ENCODE measurements at places on chromosomes 4 and X. TPM values are rescaled to one million over a fixed set of nuclear protein-coding genes. Genes with fewer than 3 reads are reported as not detected.

DNA sequence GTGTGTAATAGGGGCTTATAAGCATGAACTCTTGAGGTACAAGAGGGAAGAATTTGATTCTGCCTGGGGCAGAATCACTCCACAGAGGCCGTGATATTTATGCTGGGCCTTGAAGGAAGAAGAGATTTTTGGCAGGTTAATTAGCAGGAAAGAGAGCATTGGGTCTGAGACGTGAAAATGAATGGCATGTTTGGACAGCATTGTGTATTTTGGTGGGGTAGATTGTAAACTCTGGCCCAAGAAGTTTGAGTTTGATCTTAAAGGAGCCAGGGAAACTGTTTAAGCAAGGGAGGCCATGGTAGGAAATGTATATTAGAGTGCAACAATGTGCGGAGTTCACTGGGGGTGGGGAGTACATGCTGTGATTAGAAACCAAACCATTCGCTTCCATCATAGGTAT is 62.4 kb downstream of the NPNT start:
- H3K27me3 ChIP-seq, result no peaks in the 10 kb centered on the region
- no peak overlapping the region for H3K4me3 ChIP-seq
- peaks cover 5% of the 10 kb centered on the region for H3K36me3 ChIP-seq
- DNase-seq, result no peak

Gene BRS3
- total RNA-seq, result not detected

DNA sequence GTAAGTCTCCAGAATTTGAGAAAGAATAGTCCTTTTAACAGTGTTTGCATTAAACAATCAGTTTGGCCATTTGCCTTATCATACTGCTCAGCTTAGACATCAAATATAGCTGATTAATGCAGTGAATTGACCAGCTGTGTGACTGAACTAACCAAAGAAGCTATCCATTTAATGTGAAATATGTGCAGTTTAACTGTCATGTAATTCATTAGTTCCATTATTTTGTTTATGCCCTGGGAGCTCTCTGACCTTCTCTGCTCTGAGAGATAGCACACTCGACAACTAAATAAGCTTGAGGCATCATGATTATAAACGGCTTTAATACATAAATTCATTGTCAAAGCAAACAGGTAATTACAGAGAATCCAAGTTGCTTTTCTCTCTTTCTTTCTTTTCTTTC is 324.3 kb upstream of the PCDH7 start:
- no peak for DNase-seq
- H3K4me3 ChIP-seq, result no peak overlapping the region
- peaks cover 45% of the 10 kb centered on the region for H3K4me1 ChIP-seq
- H3K27me3 ChIP-seq, result no peaks in the 10 kb centered on the region
- H3K36me3 ChIP-seq, result peaks cover 7% of the 10 kb centered on the region
- H3K27ac ChIP-seq, result peak overlapping the region; percentile 19

GRCh38 chr4:145061318-145061920 is 36.6 kb downstream of the ANAPC10 start:
- peaks cover 10% of the 10 kb centered on the region for H3K4me1 ChIP-seq
- no peak overlapping the region for H3K27ac ChIP-seq
- no peak overlapping the region for H3K4me3 ChIP-seq
- no peak for DNase-seq
- H3K36me3 ChIP-seq, result peaks cover 9% of the 10 kb centered on the region

- no peak overlapping the region for H3K4me3 ChIP-seq
- H3K27me3 ChIP-seq, result no peaks in the 10 kb centered on the region
- DNase-seq, result no peak
- H3K27ac ChIP-seq, result no peak overlapping the region
- H3K4me1 ChIP-seq, result no peaks in the 10 kb centered on the region
Measured at GRCh38 chr4:129917651-129918050, 821.7 kb downstream of the C4orf33 start.

Gene TCEAL9
- 55.4 TPM for total RNA-seq

Gene FAM133A
- total RNA-seq, result 0.57 TPM

DNA sequence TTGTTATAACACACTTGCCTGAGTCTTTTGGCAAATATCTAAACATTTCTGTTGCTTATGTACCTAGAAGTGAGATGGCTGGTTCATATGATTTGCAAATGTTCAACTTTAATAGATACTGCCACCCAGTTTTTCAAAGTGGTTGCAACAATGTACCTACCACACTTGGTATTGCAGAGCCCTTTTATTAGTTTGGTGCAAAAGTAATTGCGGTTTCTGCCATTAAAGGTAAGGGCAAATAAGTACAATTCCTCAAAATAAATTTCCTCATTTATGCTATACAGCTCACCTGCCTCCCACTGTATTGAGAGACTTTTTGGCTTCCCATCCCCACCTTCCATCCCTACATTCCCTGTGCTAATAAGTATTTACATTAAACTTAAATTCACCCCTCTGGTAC is 47.7 kb upstream of the COL25A1 start:
- DNase-seq, result no peak
- H3K4me3 ChIP-seq, result no peak overlapping the region
- H3K36me3 ChIP-seq, result peaks cover 2% of the 10 kb centered on the region
- peaks cover 5% of the 10 kb centered on the region for H3K4me1 ChIP-seq
- no peaks in the 10 kb centered on the region for H3K27me3 ChIP-seq

GRCh38 chrX:138939038-138939437 is 227.5 kb upstream of the FGF13 start:
- no peak overlapping the region for H3K27ac ChIP-seq
- no peaks in the 10 kb centered on the region for H3K36me3 ChIP-seq
- no peak overlapping the region for H3K4me3 ChIP-seq
- DNase-seq, result no peak
- H3K27me3 ChIP-seq, result no peaks in the 10 kb centered on the region

GRCh38 chr4:91302120-91302519 is 1001.6 kb upstream of the GRID2 start:
- no peaks in the 10 kb centered on the region for H3K27me3 ChIP-seq
- no peaks in the 10 kb centered on the region for H3K36me3 ChIP-seq
- H3K4me1 ChIP-seq, result peaks cover under 1% of the 10 kb centered on the region

- H3K27me3 ChIP-seq, result no peaks in the 10 kb centered on the region
- peak overlapping the region; percentile 50 for H3K4me3 ChIP-seq
- H3K4me1 ChIP-seq, result peaks cover 59% of the 10 kb centered on the region
- DNase-seq, result no peak
Measured at GRCh38 chrX:110418316-110419235, 59.9 kb downstream of the RTL9 start.

- no peaks in the 10 kb centered on the region for H3K4me1 ChIP-seq
- H3K4me3 ChIP-seq, result no peak overlapping the region
- no peaks in the 10 kb centered on the region for H3K36me3 ChIP-seq
- no peaks in the 10 kb centered on the region for H3K27me3 ChIP-seq
Measured at GRCh38 chr4:109315818-109316217, 13.4 kb upstream of the COL25A1 start.

Gene MAML3
- 26.0 TPM for total RNA-seq

DNA sequence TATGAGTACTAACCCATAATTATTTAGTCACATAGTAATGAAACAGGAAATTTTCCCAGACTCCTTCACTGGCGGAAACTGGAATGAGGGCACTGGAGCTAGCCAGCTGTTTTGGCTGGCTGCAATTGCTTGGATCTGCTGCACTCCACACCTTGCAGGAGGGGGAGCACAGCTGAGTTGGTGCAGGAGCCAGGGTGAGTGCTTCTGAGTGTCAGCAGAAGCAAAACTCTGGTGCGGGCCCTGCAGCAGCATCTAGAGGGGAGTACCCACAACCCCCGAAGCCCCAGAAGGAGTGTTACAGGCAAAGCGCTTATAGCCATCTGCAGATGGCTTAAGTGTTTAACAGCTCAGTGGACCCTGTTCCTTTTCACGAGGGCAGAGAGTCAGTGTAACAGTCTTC is 96.1 kb downstream of the RPA4 start:
- H3K36me3 ChIP-seq, result no peaks in the 10 kb centered on the region
- H3K27me3 ChIP-seq, result no peaks in the 10 kb centered on the region
- no peak for DNase-seq
- no peak overlapping the region for H3K4me3 ChIP-seq
- no peak overlapping the region for H3K27ac ChIP-seq

- no peak overlapping the region for H3K4me3 ChIP-seq
- H3K27me3 ChIP-seq, result no peaks in the 10 kb centered on the region
- H3K4me1 ChIP-seq, result peaks cover 7% of the 10 kb centered on the region
- no peak overlapping the region for H3K27ac ChIP-seq
- DNase-seq, result no peak
Measured at GRCh38 chr4:189002475-189002874, 863.2 kb downstream of the TRIML1 start.

Gene CT45A1
- not detected for total RNA-seq

Gene COL25A1
- 55.8 TPM for total RNA-seq

Gene DCAF8L2
- total RNA-seq, result 0.11 TPM

DNA sequence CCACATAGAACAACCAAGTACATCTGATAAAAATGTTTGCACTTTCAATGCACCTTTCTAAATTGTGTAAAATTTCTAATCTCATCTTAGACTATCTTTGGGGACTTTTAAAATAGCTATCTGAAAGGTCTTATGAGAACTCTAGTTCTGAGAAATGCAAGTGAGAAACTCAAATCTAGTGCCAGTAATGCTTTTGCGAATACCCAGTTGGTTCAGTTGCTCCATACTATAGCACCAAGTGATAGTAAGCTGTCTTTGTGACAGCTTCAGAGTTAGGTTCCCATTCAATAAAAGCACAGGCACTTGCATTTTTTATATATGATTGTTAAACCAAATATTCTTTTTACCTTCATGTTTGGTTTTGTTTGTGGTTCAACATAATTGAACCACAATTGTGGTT is 4.5 kb upstream of the ITM2A start:
- H3K4me3 ChIP-seq, result no peak overlapping the region
- H3K4me1 ChIP-seq, result peaks cover 14% of the 10 kb centered on the region
- DNase-seq, result no peak

DNA sequence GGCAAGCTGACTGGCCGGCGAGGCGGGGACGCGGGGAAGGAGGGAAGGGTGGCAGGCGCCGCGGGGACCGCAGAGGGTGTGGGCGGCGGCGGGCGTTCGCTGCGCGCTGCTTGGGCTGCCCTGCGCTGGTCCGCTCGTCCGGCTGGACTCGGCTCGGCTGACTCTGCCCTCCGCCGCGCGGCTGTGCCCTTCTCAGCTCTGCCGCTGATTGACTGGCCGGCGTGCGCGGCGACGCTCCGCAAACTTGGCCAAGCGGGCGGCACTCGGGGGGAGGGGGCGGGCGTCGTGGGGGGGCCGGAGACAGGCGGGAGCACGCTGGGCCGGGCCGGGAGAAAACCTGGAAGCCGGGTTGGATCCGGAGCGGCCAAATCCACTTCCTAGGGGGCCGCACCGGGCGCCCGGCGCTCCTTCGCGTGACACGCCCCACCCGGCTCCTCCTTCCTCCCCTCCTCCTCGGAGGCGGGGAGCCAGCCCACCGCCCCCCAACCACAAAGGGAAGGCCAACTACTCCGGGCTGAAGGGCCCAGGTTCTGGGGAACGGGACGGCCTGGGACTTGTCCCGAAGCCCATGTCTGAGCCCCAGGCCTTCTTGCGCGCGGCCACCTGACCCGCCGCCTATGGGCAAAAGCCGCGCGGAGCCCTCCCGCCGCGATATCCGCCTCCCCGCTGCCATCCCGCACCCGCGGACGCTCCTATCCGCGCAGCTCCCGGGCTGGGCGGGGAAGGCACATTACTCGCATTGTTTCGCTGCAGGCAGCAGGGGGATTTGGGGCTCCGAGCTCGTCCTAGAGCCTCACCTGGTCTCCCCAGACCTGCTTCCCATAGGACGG is at the start of gene GPC4:
GPC4 (minus strand) TSS at position 214 of the 830 bp plus-strand sequence. CDS start 524 bp downstream, outside the sequence.
- DNase-seq, result peak; percentile 42
- H3K27ac ChIP-seq, result peak within 1 kb of the TSS; percentile 90
- H3K4me3 ChIP-seq, result peak within 1 kb of the TSS; percentile 90
- no peaks in the 10 kb centered on the region for H3K36me3 ChIP-seq

- no peak overlapping the region for H3K4me3 ChIP-seq
- H3K36me3 ChIP-seq, result no peaks in the 10 kb centered on the region
- no peak overlapping the region for H3K27ac ChIP-seq
- DNase-seq, result no peak
Measured at GRCh38 chrX:97446298-97446882, 562.7 kb downstream of the RPA4 start.

- no peak overlapping the region for H3K4me3 ChIP-seq
- no peaks in the 10 kb centered on the region for H3K36me3 ChIP-seq
- DNase-seq, result no peak
- no peaks in the 10 kb centered on the region for H3K27me3 ChIP-seq
Measured at GRCh38 chr4:112109360-112110058, 35.7 kb upstream of the FAM241A start.

DNA sequence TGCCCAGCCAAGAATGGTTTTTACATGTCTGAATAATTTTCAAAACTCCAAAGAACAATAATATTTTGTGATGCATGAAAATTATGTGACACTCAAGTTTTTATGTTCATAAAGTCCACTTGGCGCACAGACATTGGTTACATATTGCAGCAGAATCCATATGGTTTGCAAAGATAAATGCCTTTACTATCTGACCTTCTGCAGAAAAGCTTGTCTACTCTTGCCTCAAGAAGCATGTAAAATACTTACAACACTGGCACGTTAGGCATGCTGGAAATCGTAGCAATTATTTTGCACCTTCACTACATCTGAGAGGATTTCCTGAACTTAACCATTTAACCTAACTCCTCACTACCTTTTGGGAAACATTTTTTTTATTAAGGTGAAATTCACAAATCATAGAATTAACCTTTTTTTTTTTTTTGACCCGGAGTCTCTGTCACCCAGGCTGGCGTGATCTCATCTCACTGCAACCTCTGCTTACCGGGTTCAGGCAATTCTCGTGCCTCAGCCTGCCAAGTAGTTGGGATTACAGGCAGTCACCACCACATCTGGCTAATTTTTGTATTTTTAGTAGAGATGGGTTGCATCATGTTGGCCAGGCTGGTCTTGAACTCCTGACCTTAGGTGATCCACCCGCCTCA is 3.5 kb upstream of the XG start:
- peaks cover 9% of the 10 kb centered on the region for H3K36me3 ChIP-seq
- no peaks in the 10 kb centered on the region for H3K27me3 ChIP-seq
- no peak for DNase-seq
- H3K4me1 ChIP-seq, result peaks cover 12% of the 10 kb centered on the region

Gene CHST7
- total RNA-seq, result 0.40 TPM

Gene MCUB
- 3.0 TPM for total RNA-seq

DNA sequence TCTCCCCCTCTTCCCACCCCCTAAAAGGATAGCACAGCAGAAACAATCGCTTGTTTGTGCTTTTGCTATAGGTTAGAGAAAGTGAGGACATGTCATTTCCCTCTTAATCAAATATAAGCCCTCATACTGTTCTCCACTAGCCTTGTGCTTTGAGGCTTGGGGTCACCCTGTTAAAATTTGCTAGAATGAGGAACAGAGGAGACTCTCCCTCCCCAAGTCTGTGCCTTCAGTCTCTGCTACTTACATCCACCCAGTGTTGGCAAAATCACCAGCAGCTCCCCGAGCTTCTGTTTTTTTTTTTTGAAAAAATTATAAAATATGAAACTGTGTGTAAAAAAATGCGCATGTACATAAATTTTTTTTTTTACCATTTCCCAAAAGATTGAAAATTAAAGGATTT is 19.3 kb downstream of the KLF3 start:
- no peaks in the 10 kb centered on the region for H3K27me3 ChIP-seq
- H3K4me1 ChIP-seq, result peaks cover 22% of the 10 kb centered on the region
- peaks cover 40% of the 10 kb centered on the region for H3K36me3 ChIP-seq
- H3K4me3 ChIP-seq, result no peak overlapping the region
- H3K27ac ChIP-seq, result no peak overlapping the region

All from mesothelial cell of epicardium (in vitro differentiated cells).